ENCODE measurements at places on chromosomes 13 and 19.

DNA sequence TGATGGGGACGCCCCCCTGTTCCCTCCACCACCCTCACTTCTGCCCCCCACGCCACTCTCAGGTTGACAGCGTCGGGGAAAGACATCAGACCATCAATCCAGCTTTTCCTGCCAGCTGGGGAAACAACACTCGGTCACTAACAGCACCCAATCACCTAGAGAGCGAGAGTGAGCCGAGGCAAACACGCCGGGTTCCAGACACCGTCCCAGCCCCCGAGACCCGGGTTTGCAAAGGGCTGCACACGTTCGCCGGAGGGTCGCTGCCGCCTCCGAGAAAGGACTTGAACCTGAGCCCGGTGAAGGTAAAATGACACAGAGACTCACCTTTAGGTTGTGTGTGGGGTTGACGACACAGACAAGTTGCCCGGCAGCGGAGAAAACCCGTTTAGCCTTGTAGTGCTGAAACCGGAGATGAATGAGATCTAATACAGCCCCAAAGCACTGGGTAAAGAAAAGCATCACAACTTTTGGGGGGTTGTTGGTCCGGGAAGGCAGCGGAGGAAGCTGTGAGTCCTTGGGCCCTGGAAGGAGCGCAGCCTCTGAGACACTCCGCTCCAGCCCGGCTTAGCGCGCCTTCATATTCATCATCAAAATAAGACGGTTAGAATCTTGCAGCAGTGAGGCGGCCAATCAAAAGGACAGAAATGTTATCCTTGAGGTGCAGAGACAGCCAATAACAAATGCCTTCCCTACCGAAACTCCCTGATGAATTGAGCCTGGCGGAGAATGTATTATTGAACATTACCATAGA lies at the start of gene SIAH3:
Gene SIAH3, minus strand, starts transcription at position 583 of the 751 bp plus-strand sequence. Its CDS starts 124 bp downstream, at position 459.
- no peak for DNase-seq

DNA sequence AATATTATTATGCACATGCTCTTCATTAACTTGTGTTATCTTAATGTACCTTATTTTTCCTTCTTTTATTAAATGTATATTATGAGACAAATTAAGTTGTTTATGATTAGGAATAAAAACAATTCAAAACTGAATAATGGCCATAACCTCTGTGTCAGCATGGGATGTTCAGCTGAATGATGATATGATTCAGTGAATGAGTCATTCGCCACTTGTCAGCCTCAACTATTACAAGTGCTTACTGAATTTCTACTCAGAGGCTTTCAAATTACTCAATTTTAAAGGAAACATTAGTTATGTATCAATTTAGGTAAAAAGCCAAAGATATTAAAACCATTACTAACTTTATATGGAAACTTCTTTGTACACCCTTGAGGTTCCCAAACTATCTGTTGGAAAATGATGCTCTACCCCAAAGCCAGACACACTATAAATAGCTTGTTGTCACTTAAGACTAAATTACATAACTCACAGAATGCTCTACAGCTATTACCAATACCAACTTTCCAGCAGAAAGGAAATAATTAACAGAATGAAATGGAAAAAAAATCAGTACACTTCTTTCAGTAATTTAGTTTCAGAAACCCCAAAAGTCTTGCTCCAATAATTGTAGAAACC lies 14.4 kb downstream of the LIG4 start:
- DNase-seq = no peak

- peak; percentile 42 for DNase-seq
Measured at GRCh38 chr13:35789335-35790165, 313.1 kb upstream of the MAB21L1 start.

DNA sequence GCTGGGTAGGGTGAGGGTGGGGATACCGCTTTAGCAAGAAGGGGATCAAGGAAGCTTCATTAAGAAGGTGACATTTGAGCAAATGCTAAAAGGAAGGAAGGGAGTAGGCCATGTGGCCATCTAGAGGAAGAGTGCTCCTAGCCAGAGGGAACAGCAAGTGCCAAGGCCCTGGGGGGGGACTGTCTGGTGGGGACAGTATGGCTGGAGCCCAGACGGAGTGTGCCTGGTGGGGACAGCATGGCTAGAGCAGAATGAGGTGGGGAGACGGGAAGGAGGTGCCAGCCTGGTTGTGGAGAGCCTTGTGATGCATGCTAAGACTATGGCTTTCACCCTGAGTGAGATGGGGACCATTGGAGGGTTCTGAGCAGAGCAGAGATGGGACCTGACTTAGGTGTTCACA lies 2.1 kb upstream of the TGFB1 start:
- no peak for DNase-seq

DNA sequence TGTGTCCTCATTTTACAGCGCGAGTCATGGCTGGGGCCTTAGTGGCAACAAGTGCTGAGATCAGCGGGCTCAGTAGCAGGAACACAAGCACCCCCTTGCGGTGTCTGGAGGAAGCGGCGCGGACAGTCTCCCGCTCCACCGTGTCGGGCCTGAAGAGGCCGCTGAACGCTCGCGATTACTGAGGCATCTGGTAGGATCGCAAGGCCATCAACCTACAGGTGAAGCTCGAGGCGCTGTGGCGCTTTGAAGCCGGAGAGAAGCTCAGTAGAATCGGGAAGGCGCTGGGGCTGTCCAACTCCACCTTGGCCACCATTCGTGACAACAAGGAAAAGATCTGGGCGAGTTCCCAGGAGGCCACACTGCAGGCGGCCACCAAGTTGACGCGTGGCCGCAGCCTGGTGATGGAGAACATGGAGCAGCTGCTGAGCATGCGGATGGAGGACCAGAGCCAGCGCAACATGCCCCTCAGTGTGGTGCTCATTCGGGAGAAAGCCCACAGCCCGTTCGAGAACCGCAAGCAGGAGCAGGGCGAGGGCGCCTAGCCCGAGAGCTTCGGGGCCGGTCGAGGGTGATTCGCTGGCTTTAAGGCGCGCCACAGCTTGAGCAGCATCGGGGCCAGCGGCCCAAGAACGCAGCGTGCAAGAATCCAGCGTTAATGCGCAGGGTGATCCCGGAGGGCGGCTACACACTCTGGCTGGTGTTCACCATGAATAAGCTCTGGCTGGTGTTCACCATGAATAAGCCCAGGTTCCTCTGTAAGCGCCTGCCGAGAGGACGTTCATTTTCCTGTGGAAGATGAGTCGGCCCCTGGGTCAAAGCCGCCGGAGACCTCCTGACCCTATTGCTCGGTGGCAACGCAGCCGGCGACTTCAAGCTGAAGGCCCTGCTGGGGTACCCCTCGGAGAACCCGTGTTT lies 8.3 kb upstream of the MZF1 start:
- peak; percentile 93 for DNase-seq

GRCh38 chr19:16883522-16883921 lies 5.3 kb upstream of the F2RL3 start:
- no peak for DNase-seq

DNA sequence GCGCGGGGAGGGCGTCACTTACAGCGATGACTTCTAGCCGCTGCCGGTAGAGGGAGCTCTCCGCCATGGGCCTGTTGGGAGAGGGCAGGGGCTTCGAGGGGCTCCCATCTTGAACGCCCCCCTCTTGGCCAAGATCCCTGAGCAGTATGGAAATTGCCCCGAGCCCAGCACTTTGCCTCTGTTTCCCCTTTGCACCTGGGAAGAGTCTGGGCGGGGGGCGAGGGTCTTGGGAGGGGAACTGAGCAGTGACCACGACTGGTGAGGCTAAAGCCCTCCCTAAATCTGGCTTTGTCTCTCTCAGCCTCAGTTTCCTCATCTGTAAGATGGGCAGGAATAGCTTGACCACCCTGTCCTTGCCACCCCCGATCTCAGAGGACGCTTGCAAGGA lies 2.8 kb downstream of the PALM3 start:
- no peak for DNase-seq

- peak; percentile 27 for DNase-seq
Measured at GRCh38 chr13:35714588-35715377, 238.3 kb upstream of the MAB21L1 start.

- DNase-seq = no peak
Measured at GRCh38 chr13:40407567-40407966, 258.9 kb downstream of the FOXO1 start.

- peak; percentile 93 for DNase-seq
Measured at GRCh38 chr19:13104360-13104847, 1.7 kb upstream of the LYL1 start.

- DNase-seq = peak; percentile 39
Measured at GRCh38 chr13:113491418-113491883, 940 bp upstream of the DCUN1D2 start.

DNA sequence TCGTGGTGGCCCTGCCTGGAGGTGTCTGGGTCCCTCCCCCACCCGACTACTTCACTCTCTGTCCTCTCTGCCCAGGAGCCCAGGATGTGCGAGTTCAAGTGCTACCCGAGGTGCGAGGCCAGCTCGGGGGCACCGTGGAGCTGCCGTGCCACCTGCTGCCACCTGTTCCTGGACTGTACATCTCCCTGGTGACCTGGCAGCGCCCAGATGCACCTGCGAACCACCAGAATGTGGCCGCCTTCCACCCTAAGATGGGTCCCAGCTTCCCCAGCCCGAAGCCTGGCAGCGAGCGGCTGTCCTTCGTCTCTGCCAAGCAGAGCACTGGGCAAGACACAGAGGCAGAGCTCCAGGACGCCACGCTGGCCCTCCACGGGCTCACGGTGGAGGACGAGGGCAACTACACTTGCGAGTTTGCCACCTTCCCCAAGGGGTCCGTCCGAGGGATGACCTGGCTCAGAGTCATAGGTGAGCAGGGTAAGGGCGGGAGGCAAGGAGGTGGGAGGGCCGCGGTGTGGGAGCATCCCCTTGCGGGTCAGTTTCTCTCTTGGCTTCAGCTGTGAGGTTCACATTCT lies 19.2 kb downstream of the NECTIN2 start:
- no peak for DNase-seq

- DNase-seq = peak; percentile 19
Measured at GRCh38 chr19:5826531-5827341, 12.8 kb downstream of the FUT6 start.

DNA sequence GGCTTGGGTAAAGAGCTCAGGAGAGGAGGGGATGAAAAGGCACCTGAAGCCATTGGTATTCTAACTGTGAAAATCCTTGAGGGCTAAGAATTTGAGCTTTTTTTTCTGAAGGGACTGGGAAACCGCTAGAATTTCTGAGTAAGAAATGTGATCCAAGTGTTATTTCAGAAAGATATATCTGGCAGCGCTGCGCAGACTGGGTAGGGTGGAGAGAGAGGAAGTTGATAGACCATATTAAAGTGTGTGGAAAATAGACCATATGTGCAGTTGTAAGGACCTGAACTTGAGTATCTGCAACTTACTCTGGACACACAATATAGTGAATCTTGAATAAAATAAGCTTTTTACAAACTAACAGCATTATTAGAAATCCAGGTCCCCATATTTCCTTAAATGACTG lies 427.4 kb downstream of the NDFIP2 start:
- no peak for DNase-seq

DNA sequence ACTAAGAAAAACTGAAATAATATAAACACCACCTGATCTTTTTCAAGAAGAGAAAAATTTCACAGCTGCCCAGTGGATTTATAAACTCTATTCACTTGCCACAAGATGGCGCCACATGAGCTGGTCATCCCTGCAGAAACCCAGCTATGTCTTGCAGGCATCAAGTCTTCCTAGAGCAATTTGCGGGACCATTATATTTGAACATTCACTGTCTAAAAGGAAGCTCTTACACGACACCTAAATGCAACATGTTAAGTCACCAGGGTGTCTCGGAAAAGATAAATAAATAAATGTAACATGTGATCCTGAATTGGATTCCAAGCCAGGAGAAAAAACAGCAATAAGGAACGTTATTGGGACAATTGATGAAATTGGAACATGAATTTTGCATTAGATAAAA lies 20.3 kb upstream of the AKT2 start:
- peak; percentile 92 for DNase-seq

- no peak for DNase-seq
Measured at GRCh38 chr13:23380534-23380933, 53.0 kb downstream of the SACS start.

GRCh38 chr19:13400296-13400695 lies 106.0 kb downstream of the CACNA1A start:
- no peak for DNase-seq

DNA sequence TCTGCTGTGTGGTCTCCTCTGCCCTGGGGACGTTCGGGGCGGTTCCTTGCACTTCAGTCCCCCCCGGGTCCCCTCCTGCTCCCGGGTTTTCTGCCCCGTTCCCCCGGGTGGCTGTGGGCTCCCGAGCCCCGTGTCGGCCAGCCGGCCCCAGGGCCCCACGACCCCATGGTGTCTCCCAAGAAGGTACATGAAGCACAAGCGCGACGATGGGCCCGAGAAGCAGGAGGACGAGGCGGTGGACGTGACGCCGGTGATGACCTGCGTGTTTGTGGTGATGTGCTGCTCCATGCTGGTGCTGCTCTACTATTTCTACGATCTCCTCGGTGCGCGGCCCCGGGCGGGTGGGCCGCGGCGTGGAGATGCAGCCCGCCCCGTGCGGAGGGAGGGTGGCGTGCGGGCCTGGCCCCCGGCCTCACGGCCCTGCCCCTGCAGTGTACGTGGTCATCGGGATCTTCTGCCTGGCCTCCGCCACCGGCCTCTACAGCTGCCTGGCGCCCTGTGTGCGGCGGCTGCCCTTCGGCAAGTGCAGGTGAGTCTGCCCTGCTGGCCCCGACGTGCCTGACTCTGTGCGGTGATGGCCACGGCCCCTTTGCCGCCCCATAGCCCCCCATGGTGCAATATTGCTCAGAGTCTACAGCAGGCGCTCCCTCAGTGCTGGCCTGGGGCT lies 11.3 kb downstream of the SPPL2B start:
- no peak for DNase-seq

GRCh38 chr13:67392014-67392413 lies 161.9 kb upstream of the PCDH9 start:
- DNase-seq = no peak

- DNase-seq = no peak
Measured at GRCh38 chr13:62653371-62653770, 1237.7 kb upstream of the PCDH20 start.

- DNase-seq = no peak
Measured at GRCh38 chr13:46202966-46203365, 8.8 kb upstream of the LRRC63 start.

DNA sequence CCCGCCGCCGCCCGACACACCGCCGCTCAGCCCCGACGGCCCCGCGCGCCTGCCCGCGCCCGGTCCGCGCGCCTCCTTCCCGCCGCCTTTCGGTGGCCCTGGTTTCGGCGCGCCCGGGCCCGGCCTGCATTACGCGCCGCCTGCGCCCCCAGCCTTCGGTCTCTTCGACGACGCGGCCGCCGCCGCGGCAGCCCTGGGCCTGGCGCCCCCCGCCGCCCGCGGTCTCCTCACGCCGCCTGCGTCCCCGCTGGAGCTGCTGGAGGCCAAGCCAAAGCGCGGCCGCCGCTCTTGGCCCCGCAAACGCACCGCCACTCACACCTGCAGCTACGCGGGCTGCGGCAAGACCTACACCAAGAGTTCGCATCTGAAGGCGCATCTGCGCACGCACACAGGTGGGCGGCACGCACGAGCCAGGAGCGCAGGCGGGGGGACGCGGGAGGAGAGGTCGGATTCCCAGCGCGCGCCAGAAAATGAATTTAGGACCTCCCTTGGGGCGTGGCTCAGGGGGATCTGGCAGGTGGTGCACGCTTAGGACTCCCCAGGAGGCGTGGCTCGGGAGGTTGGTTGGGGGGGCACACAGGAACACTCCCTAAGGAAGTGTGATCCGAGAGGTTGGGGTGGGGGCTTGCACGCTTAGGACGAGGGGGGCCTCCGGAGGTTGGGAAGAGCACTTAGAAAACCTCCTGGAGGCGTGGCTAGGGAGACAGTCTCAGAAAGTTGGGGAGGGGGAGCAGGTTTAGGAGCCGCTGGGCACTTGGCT lies 1.2 kb downstream of the KLF2 start:
- peak; percentile 46 for DNase-seq

GRCh38 chr19:15223649-15224361 lies 8.4 kb downstream of the EPHX3 start:
- no peak for DNase-seq

Data from lung microvascular endothelial cell (primary cell).